ENCODE measurements at places on chromosomes 4 and X.

DNA sequence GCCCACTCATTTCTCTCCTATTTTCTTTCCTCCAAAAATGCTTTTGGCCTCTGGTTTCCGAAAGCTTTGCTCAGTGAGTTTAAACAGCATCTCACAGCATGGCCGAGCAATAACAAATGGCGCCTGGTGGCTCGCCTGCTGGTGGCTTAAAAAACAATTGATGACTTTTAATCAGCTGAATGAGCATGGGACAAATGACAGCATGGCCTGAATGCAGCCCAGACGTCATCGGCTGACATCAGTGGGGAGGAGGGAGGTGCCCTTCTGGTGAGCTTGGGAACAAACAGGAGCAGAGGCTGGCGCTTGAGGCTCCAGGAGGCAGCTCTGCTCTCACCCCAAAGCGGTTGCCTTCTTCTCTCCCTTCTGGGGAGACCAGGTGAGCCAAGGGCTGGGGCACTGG lies 286.4 kb downstream of the BCOR start:
- DNase-seq = no peak

DNA sequence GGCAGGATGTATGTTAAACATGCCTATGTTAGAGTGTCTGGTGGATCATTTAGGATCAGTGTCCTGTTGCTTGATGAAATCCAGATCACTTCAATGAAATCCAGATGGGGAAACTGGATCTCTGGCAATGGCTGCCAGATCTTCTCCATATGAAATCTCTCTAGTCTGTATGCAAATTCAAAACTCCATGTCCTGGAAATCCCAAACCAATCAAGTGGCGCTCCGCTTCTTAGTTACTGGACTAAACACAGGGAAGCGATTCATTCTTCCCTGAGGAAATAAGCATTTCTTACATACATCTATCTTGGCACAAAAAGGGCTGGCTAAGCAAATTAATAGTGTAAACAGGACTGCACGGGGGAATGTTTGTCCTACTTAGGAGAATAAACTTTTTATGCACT lies 94.9 kb downstream of the HDAC8 start:
- no peak for DNase-seq

DNA sequence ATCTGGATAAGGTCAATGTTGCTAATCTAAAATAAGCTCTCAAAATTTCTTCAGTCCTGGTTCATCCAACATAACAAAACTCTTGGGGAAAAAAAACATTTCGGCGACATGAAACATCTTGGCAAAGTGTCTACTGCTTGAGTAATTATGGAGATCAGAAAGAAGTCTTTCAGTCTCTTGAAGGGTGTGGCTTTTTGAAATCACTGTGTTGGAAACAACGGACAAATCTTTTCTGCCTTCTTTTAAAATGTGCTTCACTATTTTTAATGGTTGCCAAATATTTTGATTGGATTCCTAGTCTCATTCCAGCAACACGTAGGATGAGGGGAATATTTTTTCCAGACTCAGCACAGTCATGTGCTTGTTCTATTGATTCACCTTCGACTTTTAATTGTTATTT lies 138.6 kb downstream of the KLHL8 start:
- no peak for DNase-seq

DNA sequence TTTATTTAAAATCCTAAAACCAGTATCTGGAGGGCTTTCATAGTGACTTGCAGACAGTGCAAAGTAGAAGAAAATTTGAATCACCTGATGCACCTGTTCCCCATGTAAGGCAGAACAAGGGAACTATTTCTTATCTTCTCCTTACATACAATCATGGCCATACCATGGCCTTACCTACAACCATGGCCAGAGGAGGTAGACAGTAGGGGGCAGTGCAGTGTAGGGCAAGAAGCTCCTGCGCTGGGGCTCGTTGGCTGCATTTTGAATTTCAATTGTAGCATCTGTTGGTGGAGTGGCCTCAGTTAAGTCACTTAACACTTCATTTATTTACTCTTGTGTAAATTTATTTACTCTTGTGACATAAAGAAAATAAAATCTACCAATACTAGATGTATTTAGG lies 33.0 kb downstream of the GALNTL6 start:
- no peak for DNase-seq

- DNase-seq = no peak
Measured at GRCh38 chr4:130760246-130760645, 1664.3 kb downstream of the C4orf33 start.

DNA sequence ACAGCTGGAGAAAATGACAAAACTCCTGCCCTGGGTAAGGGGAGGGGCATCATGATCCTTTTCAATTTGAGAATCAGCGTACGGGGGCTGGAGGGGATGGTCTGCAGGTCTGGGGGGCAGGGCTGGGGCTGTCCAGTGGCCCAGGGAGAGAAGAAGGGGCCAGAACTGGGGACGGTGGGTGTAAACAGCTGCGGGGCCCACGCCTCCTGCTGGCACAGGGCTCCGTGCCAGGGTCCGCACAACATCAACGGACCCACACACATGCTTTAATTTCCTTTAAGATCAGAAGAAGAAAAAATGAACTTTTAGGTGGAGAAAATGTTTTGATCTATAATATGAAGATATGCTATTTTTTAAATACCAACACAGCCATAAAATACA lies 52.1 kb downstream of the PSAPL1 start:
- DNase-seq = peak; percentile 37

- DNase-seq = no peak
Measured at GRCh38 chr4:6932475-6932874, 22.8 kb downstream of the TBC1D14 start.

- peak; percentile 91 for DNase-seq
Measured at GRCh38 chrX:154051201-154051810, 31.6 kb upstream of the IRAK1 start.

- no peak for DNase-seq
Measured at GRCh38 chr4:55435141-55435841, 39.5 kb downstream of the TMEM165 start.

GRCh38 chr4:10096201-10096977 lies 20.2 kb downstream of the WDR1 start:
- DNase-seq = peak; percentile 76

DNA sequence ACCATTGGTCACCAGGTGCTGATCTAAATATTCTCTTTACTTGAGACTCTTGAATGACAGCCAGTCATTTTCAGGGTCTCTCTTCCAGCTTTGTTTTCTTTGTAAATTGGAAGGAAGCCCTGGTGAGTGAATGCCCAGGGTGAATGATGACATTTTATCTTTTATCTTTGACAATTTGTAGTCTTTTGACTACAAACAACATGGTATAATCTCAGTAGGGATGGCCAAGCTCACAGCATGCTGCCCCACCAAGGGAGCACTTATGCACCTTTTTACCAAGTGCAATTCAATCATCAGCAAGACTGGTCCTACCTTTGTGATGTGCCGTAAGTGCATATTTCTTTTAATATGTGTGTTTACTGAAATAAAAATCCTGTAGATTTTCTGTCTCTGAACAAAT lies 5.7 kb downstream of the AFM start:
- no peak for DNase-seq
